Osteoblast (primary cell): ENCODE measurements at places on chromosomes 13 and 19. TPM values are rescaled to one million over a fixed set of nuclear protein-coding genes. Genes with fewer than 3 reads are reported as not detected.
A peak's percentile ranks its signal among the peaks of the same experiment; 100 is the strongest.

- DNase-seq: no peak
These were observed 86.2 kb downstream of the SLC25A15 start for GRCh38 chr13:40875583-40875982.

POMP gene
- total RNA-seq: 70.7 and 73.1 TPM in 2 replicates

- no peak for DNase-seq
These were observed 598.1 kb downstream of the UQCRFS1 start for GRCh38 chr19:28614634-28615545.

DNA sequence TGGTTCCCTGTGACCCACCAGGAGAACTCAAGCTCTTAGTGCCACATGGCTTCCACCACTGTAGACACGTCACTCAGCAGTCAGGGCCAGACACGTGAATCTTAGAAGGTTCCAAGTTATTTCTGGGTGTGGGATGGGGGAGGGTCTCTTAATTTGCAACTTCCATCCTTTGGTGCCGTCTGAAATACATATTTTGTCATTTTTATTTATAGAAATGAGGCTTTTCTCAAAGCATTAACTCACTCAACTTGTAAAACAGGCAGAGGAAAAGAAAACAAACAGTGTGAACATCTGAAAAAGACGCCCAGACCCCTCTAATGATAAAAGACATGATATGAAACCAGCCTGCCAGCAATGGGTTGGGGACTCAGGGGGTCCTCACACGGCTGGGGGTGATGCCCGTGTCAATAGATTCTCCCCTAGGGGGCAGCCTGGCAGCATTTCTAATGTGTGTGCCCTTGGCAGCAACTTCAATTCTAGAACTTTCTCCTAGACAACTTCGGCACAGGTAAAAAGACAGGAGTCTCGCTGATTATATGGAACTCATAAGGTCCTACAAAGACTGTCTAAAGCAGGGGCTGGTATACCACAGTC, 15.4 kb downstream of the PIP5K1C start:
- no peak for DNase-seq

ZNF568 gene
- 13.3 and 14.8 TPM in 2 replicates for total RNA-seq

DNA sequence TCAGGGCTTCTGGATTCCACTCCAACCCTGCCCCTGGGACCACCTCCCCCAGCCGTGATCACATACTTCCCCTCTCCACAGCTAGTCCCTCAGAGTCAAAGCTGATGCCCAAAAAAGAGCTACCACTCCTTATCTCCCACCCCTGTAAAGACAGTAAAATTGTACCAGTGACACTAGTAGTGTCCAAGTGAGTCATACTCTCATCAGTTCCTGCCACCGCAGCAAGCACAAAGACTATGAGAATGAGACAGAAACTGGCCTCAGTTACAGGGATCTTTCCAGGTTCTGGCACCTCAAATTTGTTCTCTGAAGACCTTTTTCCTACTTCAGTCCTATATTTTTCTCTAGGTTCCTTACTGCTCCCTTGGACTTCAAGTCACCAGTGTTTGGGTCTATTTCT, 144.2 kb downstream of the SPRY2 start:
- DNase-seq: no peak

GRCh38 chr19:7973883-7974282, 30.4 kb upstream of the TIMM44 start:
- DNase-seq: peak; percentile 67

RNF113B gene
- not detected in 2 replicates for total RNA-seq

- DNase-seq: no peak
These were observed 239.0 kb downstream of the GGACT start for GRCh38 chr13:100349594-100349993.

DNA sequence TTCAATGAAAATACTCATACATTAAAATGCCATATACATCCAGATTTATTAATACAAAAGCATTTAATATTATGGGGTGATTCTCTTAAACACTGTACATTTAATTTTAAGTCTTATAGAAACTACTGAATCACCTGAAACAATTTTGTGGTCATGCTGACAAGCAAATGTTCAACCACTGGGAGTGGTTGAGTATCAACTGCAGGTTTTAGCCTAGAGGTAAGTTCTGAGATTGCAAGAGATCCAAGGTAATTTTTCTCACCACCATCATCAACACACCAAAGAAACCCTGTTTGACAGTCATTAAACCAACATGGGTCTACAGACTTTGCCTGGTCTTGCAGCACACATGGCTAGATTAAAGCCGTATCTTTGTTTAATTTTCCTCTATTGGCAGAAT, 196.3 kb downstream of the LHFPL6 start:
- no peak for DNase-seq

- DNase-seq: peak; percentile 92
These were observed 687 bp upstream of the FTL start for GRCh38 chr19:48964205-48965039.

- no peak for DNase-seq
These were observed 43.4 kb downstream of the PDCD5 start for GRCh38 chr19:32624410-32624809.

STOML3 gene
- not detected in 2 replicates for total RNA-seq

ZNF558 gene
- 23.6 and 24.6 TPM in 2 replicates for total RNA-seq

DCLK1 gene
- total RNA-seq: 132 TPM in 2 replicates

SWSAP1 gene
- total RNA-seq: 0.72 and 0.88 TPM in 2 replicates

IL4I1 gene
- total RNA-seq: 0.29 and 1.4 TPM in 2 replicates

DNA sequence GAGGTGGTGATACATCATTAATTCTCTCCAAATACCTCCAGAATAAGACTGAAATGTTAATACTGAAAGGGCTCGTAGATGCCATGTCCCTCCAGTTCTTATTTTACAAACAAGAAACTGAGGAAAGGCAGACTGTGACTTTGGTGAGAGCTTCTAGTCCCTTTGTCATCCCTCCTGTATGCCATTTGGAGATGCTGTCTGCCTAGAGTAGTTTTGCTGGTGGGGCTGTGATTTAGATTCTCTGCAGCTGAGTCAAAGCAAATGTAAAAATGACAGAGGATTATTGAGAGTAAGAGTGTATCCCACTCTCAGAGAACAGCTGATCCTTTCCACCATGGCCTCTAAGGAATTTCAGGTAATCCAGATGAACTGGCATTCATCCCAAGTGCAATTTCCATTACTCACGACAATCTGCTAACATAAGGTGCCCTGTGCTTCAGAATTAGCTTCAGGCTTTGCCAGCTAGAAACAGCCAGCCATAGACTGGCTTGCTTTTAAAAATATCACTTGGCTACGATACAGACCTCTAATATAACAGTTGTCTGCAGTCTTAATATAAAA, 16.8 kb downstream of the PABPC3 start:
- no peak for DNase-seq

DNA sequence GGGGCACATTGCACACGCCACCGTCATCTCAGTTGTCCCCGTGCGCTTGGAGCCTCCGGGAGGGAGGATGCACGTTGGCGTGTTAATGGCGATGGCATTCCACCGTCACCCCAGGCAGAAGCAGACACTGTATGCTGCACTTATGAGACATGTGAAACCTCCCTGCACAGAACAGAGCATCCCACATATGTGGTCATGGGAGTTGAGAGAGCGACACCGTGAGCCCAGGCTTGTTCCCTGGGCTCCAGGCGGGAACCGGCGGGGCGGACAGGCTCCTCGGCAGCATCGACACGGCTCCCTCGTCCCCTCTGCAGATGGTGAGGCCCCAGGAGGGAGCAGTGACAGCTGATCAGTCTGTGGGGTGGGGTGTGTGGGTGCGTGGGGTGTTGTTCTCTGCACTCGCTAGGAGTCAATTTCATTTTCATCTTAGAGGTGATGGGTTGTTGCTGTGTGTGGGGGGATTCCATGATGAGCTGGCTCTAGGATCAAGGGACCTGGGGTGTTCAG, 40.4 kb downstream of the CRTC1 start:
- DNase-seq: peak; percentile 22

DNA sequence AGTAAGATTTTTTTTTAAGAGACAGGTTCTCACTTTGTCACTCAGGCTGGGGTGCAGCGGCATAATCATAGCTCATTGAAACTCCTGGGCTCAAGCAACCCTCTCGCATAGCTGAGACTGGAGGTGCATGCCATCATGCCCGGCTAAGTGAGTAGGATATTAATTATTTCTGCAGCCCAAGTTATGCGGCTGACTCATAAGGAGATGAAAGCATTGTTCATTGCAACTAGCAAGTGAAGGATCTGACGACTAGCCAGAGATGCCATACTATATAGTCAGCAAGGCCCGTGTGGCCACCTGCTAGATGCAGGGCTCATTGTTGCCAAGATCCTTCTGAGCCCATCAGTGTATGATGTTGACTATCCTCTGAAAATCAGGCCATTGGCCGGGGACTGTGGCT, 45.2 kb downstream of the ABCC4 start:
- DNase-seq: peak; percentile 76

DNA sequence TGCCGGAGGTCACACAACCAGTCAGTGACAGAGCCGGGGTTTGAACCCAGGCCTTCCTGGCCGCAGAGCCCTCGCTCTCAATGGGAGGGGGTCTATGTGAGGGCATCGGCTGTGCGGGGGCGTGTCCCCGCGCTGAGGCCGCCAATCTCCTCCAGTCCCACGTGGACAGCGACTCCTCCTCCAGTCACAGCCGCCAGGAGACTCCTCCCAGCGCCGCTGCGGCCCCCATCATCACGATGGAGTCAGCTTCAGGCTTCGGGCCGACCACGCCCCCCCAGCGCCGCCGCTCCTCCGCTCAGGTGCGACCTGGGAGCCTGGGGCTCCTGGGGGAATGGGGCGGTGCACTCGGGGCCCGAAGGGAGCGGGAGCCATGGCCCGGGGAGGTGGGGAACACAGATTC, 6.0 kb downstream of the SPRED3 start:
- peak; percentile 51 for DNase-seq
